Esophagus muscularis mucosa (tissue), 4 donors: ENCODE measurements at places on chromosomes 6 and 20.

DNA sequence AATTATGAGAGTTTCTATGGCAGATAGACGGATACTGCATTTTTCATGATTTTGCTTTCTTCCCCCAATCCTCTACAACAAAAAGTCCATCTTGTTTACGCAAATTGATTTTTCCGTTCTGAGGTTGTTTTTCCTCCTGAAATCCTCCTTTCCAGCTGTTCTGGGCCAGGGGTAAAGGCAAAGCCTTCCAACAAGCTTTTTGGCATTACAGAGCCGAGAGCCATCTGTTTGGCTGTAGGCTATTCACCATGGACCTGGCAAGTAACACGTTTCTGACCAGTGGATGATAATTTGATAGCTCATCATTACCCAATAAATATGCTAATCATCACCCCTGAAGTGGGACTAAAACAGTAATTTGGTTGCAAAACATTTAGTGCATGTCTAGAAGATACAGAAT, 226.5 kb downstream of the CBLN4 start:
- DNase-seq: no peak

GRCh38 chr6:136469154-136469553, 81.1 kb downstream of the MAP7 start:
- DNase-seq: no peak

DNA sequence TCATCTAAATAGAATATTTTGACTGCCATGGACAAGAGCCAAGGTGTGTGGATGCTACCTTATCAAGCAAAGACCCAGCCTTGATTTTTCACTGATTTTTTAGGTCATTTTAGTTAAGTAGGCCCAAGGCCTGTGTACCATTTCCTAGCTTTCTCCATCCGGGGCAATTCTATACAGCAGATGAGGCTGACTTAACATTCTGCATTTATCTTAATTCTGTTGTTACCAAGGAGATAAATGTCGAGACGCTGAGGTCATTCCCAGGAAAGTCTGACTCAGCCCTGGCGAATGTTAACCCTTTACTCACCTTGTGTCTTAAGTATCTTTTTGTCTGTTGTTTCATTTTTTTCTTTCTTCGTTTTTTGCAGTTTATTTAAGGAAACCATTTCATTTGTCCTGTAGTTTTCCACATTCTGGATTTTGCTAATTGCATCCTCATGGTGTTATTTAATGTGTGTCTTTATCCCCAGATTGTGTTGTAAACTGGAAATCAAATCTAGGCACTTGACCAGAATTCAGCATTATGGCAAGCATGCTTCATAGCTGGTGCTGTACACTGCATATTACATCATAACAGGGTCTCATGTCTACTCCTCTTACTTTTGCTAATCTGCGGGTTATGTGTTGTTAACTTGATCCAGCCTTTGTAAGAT, 277.0 kb downstream of the CDKAL1 start:
- no peak for DNase-seq

DNA sequence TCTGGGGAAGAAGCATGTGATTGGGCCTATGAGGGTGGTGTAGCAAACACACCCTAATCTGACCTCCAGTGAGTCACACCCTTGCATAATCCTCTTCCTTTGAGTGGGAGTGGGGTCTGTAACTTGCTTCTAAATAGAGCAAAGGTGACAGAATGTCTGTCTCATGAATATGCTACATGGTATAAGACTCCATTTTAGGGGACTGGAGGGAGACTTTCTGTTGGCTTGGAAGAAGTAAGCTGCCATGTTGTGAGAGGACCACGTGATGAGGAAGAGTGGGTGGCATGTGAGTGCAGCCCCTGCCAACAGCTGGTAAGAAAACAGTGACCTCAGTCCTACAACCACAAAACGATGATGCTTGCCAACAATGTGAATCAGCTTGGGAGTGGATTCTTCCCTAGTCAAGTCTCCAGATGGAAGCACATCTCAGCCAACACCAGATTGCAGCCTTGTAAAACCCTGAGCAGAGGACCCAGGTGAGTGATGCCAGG, 3.7 kb downstream of the AK9 start:
- no peak for DNase-seq

GRCh38 chr6:4253604-4254231, 118.3 kb upstream of the ECI2 start:
- DNase-seq: peak; percentile 47

DNA sequence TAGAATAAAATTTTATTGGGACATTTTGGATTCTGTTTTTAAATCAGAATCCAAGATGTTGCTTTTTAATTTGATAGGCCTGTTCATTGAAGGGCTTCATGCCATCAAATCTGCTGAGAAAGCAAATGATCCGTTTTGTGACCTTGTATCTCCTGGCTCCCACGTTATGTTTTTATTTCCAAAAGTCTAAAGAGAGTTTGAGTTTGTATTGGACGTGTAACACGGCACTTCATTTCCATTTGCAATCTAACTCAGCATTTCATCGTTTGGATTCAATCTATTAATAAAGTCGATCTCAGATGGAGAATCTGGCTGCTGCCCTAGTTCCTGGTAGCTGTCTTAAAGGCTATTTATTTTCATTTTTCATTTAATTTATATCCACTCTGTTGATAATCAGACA, 17.0 kb downstream of the KIF25 start:
- DNase-seq: no peak

DNA sequence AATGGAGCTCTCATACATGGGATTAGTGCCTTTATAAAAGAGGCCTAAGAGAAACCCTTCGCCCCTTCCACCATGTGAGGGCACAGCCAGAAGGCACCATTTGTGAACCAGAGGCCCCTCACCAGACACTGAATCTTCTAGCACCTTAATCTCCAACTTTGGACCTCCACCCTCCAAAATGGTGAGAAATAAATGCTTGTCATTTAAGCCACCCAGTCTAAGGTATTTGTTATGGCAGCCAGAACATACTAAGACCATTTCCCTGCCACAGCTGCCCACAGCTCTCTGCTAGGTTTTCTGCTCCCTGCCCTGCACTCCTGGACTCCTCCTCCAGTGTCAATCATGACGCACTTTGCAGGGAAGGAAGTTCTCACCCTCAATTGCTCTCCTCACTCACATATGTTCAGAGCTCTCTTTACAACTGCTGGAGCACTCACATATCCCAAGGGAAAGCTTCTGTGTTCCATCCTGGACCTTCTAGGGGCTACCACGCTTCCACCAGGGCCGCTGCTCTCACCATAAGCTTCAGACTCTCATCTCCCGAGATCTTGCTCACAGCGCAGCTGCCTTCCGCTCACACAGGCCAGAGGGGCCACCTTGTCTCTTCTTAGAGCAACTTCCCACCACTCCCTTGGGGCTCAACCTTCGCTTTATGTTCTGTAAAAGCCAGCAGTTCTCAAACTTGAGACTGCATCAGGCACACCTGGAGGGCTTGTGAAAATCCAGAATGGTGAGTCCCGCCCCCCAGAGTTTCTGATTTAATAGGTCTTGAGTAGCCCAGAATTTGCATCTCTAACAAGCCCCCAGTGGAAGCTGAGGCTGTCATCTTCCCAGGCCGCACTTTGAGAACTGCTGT, 1.6 kb upstream of the LY86 start:
- peak; percentile 70 for DNase-seq

GRCh38 chr20:51987812-51988211, 185.5 kb upstream of the SALL4 start:
- no peak for DNase-seq

DNA sequence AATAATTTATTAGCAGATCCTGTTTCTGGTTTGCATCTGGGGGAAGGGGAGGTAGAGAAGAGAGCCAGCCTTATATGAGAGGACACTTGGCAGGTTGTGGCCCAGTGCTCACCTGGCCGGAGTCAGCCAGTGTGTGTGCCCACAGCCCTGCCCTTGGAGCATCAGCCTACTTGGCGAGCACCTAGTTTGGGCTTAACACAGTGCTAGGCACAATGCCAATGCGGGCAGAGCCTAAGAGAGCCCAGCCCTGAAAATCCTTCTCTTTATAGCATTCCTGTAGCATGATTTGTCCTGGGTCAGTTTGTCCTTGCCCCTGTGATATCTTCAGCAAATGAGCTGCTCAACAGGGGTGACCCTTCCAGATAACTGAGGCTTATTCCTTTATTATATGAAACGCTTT, 73.0 kb downstream of the SLX4IP start:
- no peak for DNase-seq

DNA sequence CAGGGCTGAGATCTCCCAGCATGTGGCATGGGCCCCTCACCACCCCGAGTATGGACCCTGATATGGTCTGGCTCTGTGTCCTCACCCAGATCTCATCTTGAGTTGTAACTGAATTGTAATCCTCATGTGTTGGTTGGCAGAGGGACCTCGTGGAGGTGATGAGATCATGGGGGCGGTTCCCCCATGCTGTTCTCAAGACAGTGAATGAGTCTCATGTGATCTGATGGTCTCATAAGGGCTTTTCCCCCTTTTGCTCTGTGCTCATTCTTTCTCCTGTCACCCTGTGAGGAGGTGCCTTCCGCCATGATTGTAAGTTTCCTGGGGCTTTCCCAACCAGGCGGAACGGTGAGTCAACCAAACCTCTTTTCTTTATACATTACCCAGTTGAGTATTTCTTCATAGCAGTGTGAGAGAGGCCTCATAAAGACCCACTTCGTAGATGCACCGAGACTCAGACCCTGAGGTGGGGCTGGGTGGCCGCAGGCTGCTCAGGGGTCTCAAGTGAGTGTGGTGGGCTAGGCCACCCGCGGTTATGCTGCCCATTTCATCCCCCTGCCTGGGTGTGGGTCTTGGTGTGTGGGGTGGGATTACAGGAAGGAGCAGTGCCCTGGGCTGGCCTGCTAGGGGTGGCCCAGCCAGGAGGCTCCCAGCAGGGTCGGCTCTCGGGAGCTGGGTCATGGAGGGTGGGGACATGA, 26.2 kb upstream of the GATA5 start:
- no peak for DNase-seq

DNA sequence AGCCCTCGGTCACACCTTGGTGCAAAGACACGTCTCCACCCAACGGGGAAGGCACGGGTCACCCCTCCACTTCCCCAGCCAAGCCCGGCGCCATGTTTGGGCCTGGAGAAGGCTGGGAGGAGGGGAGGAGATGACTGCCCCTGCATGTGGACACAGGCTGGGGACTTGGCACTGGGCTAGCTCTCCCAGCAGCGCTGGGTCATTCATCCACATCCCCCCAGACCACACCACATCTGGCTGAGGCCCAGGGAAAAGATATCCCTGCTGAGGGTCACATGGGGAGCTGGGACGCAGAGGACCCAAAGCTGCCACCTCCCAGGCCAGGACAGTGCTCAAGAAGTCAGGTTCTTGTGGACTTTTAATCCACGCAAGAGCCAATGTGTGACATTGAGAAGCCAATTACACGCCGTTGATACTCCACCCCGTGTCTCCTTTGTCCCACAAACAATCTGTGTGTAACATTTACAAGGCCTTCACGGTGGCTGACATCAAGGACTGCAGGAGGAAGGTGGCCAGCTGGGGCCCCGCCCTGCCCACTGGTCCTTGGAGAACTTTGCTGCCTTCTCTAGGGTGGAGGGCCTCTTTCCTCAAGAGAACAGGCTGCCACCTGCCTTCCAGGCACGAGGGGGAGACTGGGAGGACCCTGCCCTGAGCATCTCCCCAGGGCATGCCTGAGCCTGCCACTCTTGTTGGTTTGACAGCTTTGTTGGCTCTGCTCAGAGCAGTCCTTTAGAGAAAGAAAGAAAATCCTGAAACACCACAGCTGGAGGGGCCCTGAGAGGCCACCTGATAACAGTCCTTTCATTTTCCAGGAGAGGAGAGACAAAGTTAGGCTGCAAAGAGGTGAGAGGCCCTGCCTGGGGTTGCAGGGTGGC, 5.3 kb upstream of the IP6K3 start:
- no peak for DNase-seq
